ENCODE measurements at places on chromosomes 1 and 21.

DNA sequence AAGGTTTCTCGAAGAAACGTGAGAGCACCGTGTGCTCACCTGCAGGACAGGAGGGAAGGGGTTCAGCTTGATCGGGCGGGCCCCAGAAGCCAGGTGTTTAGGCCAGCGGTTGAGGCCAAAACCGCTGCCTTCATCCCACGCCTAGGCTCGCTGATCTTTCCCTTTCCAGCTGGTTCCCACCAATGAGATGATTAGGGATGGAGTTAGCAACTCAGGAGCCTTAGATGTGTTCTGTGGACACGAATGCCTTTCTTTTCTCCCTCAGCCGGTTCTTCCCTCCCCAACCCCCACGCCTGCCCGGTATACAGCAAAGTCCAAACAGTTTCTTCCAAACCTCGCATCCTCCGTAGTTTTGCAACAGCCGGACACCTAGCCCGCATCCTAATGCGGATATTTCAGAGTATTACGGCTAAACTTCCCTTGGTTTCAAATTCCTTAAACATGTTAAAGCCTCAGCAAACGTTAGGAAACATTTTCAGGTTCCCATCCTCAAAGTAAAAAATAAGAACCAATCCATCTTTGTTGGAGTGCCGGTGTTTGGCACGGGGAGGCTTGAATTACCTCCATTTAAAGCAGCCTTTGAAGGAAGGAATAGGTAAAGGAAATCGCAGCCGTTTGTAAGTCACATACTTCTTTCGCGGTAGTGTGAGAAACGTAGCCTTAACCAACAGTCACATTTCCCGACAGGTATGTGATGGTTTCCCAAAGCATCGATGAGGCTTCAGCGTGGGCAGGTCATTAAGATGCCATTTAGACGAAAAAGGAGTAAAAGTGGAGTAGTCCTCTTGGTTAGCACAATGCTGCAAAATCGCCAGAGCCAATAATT lies 1.1 kb downstream of the LRRC8C start:
- no peak for DNase-seq

DNA sequence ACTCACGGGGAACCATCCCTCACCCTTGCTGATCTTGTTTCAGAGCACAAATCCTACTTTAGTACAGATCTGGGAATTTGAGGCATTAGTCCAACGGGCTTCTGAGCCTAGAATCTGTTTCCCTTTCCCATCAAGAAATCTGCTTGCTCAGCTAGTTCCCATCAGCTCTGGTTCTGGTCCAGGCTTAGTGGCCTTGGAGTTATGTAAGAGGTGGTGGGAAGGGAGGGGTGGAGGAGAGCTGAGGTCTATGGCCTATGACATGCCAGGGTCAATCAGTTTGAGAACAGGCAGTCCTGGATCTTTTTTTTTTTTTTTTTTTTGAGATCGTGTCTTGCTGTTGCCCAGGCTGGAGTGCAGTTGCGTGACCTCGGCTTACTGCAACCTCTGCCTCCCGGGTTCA lies 4.1 kb downstream of the GSTM1 start:
- no peak for DNase-seq

GRCh38 chr21:28644762-28645161 lies 347.9 kb downstream of the LTN1 start:
- no peak for DNase-seq

DNA sequence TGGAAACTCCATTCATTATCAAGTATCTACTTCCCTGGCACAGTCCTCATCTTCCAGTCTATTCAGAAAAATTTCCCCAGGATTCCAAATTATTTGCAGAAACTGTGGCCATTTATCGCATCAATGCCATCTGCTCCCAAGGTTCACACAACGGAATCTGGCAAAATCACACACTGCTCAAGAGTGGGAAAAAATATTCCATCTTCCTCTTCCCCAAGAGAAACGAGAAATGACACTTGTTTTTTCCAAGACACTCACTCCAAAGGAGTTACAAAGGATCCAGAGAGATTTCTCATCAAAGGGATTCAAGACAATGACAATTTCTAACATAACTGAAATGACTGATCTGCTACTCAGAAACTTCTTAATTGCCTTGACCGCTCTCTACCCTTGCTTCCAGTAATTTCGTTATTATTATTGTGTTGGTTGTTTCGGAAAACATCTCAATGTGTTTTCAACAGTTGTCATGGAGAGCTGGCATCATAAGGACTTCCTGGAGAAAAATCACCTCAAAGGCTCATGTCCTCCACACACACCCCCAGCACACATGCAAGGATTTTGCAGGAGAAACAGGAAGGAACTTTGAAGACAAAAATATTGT lies 128.0 kb downstream of the PSMG1 start:
- no peak for DNase-seq

GRCh38 chr1:239555350-239555749 lies 169.0 kb downstream of the CHRM3 start:
- no peak for DNase-seq

- DNase-seq: no peak
Measured at GRCh38 chr1:156140879-156141707, 12.3 kb upstream of the SEMA4A start.

DNA sequence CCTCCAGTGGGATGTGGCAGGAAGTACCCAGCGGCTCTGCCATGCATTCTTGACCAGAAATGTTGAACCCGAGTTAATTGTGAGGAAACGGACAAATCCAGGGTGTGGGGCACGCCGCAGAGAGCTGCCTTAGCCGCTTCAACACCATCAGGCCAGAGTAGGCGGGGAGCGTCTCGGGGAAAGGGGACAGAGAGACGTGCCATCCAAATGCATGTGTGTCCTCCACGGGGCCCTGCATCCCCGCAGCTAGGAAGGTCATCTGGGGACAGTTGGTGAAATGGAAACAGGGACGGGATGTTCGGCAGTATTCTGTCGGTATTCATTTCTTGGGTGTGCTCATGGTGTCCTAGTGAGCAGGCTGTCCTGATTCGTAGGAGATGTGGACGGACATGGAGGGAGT lies 59.1 kb upstream of the TRAPPC10 start:
- DNase-seq: no peak

- no peak for DNase-seq
Measured at GRCh38 chr1:111602974-111603373, 16.6 kb upstream of the RAP1A start.

Measured in NCI-H2081 treated with DMSO at 0.1 percent for 48 hours (cell line).